ENCODE measurements at places on chromosomes 2 and 18.

DNA sequence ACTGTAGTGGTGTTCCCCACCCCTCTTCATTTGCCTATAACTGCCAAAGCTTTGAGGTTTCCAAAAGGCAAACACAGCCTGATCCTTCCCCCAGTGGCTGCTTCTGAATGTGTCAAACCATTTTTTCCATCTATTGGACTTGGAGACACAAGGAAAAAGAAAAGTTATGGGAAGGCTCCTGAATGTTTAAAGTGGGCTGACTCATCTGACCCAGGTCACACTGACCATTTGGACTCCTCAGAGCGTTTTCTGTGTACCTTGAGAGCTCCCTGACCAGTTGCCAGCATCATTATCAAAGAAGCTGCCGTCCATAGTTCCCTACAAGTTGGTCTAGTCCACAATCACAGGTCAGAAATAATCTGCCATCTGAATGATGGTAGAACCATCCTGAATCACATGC, 123.4 kb upstream of the COL3A1 start:
- no peak for DNase-seq

GRCh38 chr2:46737577-46737976, 178.0 kb downstream of the MCFD2 start:
- no peak for DNase-seq

GRCh38 chr2:150484461-150485021, 2.9 kb downstream of the RND3 start:
- no peak for DNase-seq

GRCh38 chr18:56173542-56174220, 464.7 kb downstream of the TXNL1 start:
- DNase-seq = no peak

DNA sequence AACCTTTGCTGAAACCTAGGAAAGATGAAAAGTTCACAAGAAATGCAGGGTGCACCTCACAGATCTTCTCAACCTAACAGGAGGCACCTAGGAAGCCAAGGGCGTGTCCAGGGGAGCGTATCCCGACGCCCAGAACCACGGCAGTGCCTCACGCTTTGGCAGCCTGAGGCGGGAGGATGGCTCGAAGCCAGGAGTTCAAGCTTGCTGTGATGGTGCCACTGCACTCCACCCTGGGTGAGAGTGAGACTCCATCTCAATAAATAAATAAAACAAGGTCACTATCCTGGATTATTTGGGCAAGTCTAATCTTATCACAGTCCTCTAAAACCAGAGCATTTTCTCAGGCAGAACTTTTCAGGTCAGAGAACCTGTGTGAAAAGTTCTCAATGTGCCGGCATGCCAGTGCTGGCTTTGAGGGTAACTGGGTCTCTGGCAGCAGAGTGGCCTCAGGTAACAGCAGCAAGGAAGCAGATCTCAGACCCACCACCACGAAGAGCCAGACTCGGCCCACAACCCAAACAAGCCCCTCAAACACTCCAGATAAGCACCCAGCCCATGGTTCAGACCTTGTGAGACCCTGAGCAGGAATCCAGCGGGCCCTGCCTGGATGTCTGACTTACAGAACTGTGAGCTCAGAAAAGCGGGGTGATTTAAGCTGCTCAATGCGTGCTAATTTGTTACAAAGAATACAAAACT, 11.7 kb downstream of the HSBP1L1 start:
- DNase-seq = no peak

- DNase-seq = no peak
Measured at GRCh38 chr2:68018727-68019126, 44.1 kb downstream of the C1D start.

DNA sequence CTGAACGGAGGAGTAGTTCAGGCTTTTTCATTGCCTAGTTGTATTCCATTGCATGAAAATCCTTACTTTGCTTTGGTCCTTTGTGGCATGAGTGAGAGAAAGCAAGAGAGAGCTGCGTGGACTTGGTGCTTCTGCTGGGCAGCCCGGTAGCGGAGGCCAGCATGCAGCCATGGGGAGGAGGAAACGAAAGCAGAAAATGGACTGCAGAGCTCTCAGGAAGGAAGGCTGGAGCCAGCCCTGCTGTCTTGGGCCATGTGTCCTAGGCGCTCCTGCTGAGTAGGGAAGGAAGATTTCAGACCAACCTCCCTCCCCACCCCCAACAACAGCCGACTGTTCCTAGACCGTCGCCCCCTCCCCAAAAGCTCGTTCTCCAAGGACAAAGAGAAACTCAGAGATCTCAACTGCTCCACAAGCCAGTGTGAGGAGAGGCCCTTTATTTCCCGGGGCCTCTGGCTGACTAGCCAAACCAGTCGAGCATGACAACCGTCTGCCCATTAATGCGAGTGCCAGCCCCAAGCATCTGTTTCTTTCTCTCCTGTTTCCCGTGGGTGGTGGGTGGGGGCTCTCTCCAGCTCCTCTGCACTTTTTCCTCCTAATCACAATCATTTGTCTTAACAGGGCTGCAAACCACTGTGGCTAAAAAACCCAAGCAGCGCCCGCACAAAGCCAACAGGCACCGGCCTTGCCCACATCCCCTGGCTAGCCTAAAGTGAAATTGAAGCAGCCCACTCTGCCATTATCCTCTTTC, 66.8 kb upstream of the FZD7 start:
- no peak for DNase-seq

- no peak for DNase-seq
Measured at GRCh38 chr2:231523451-231524285, 6.6 kb downstream of the NMUR1 start.

GRCh38 chr18:7803956-7804469, 236.9 kb downstream of the PTPRM start:
- DNase-seq = no peak

DNA sequence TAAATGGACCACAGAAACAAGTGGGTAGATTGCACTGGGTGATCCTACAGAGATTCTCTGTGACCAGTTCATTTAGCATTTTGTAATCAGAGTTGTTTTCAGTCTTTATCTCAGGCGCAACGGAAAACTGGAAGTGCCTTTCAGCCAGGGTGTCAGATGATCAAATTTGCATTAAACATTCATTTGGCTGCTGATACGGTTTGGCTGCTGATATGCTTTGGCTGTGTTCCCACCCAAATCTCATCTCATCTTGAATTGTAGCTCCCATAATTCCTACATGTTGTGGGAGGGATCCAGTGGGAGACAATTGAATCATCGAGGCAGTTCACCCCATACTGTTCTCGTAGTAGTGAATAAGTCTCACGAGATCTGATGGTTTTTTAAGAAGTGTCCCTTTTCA, 1396.1 kb upstream of the TMEFF2 start:
- no peak for DNase-seq

DNA sequence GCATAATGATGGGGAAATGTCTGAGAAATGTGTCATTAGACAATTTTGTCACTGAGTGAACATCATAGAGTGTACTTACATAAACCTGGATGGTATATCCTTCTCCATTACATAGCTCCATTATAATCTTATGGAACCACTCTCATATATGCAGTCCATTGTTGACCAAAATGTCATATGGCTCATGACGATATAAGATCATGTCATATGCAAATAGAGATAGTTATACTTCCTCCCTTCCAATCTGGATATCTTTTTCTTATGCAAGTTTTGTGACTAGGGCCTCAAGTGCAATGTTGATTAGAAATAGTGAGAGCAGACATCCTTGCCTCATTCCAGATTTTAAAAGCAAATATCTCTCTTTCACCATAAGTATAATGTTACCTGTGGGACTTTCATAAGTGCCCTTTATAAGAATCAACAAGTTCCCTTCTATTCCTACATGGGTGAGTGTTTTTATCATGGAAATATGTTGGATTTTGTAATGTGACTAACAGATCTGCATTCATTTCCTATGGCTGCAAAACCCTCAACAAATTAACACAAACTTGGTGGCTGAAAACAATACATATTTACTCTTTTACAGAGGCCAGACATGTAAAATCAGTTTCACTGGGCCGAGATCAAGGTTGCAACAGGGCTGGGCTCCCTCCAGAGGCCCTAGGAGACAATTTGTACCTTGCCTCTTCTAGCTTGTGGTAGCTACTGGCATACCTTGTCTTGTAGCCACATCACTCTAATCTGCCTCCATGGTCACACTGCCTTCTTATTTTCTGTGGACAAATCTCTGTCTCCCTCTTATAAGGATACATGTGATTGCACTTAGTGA, 21.6 kb upstream of the SULT1C4 start:
- DNase-seq = no peak

DNA sequence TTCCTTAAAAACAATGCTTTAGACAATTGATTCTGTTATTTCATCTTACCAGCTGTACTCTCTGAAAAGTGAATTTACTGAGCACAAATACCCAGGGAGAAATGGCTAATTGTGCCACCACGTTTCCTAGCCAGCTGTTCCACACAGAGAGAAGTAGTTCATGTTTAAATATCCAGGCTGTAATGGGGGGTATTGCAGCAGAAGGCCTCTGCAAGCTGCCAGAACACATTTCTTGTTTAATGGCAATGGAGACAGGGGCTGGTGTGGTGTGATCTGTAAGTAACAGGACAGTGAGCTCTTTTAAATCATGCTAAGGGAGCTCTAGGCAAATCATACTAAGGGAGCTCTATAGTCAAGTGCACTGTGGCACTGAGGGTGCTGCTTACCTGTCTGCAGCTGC, 809.2 kb downstream of the CNTNAP5 start:
- no peak for DNase-seq

- no peak for DNase-seq
Measured at GRCh38 chr2:208006833-208007232, 18.5 kb downstream of the PLEKHM3 start.

GRCh38 chr2:204218040-204218439, 281.5 kb downstream of the ICOS start:
- DNase-seq = no peak

GRCh38 chr2:5706717-5707455, 14.7 kb downstream of the SOX11 start:
- DNase-seq = no peak

DNA sequence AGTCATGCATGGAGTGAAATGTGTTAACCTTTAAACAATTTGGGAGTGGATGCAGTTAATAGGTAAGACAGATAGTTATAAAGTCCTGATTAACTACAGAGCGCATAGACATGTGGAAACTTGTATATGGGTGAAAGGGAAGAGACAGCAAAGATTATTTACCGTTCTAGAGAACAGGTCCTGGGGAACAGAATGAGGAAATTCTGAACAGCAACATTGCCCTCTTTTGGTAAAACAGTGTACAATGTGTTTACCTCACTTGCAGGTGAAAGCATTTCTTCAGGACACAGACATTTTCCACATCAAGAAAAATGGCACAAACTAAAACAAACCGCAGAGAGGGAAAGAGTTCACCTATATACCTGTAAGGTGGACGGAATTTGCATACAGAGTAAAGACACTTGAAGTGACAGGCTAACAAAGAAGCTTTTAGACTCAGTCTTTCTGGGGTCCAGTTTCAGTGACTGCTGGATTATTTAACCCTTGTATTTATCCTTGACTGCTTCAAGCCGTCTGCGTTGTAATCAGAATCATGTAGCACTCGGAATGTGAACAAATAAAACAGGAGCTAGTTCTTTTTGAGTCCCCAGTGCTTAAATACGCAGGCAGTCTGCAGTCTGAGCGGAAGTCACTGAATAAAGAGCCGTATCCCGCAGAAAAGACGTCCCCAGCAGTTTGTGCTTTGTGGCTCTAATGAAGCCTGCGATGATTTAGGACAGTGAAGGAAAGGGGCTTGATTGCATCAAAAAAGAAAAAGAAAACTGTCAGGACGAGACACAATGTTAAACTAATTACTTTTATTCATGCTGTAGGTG, 364.8 kb upstream of the GALNT5 start:
- DNase-seq = no peak

DNA sequence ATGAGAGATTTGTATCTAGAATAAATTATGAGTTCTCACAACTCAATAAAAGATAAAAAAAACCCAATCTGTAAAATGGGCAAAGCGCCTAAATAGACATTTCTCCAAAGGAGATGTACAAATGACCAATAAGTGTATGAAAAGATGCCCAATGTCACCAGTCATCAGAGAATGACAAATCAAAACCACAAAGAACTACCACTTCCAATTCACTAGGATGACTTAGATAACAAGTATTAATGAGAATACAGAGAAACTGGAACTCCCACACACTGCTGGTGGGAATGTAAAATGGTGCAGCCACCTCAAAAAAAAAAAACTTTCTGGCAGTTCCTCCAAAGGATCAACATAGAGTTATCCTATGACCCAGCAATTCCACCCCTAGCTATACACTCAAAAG, 17.4 kb upstream of the COL6A3 start:
- no peak for DNase-seq

- no peak for DNase-seq
Measured at GRCh38 chr2:26349690-26350089, 3.1 kb upstream of the ADGRF3 start.

DNA sequence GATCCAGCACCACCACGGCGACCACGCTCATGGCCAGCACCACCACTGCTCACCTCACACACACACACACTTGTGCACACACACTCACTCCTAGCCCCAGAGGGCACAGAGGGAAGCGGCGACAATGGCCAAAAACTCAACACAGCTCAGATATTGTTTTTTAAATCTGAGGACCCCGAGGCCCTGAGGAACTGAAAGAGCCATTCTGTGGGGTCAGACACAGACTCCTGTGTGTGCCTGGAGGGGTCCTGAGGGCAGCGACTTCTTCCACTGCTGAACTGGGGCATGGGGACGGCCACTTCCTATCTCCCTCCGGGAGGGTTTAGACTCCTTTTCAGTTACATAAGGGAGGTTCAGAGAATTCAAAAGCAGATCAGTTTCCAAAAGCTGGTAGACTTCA, 116.6 kb upstream of the PXDN start:
- no peak for DNase-seq

GRCh38 chr18:32899819-32900218, 127.0 kb upstream of the KLHL14 start:
- no peak for DNase-seq

- no peak for DNase-seq
Measured at GRCh38 chr18:40529478-40529877, 1425.6 kb upstream of the PIK3C3 start.

DNA sequence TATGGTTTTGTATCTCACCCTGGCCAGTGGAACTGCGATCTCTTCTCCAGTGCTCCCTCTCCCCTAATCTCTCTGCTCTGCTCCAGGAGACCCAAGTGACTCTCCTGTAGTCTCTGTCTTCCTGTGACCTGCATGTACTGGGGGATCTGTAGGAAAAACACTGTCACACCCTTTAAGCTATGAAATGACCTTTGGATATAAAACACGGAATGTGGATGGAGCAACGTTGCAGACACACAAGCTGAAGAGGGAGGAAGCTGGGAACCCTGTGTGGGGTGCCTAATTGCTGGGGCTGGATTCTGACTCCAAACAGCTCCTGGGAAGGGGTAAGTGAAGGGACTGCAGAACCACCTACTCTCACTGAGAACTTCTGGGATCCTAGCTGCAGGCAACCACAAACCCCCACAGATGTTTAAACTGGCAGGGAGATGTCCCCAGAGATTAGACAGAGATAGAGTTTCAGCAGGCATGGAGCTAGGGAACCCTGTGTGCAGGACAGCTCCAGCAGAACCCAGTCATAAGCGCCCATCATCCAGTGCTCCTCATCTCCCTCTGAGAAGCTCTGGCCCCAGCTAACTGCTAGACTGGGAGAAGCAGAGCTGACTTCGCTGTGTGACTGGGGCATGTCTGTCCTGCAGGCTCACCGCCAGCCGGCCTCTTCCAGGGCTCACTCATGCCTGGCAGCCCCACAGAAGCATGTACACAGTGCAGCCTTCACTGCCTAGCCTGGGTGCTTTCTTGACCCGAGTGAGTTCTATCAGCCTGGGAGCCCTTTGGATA, 482.7 kb upstream of the SETBP1 start:
- no peak for DNase-seq
